ENCODE measurements at places on chromosomes 5 and 9.

- peak; percentile 34 for DNase-seq
These were observed 62.7 kb upstream of the OSMR start for GRCh38 chr5:38783011-38783561.

DNA sequence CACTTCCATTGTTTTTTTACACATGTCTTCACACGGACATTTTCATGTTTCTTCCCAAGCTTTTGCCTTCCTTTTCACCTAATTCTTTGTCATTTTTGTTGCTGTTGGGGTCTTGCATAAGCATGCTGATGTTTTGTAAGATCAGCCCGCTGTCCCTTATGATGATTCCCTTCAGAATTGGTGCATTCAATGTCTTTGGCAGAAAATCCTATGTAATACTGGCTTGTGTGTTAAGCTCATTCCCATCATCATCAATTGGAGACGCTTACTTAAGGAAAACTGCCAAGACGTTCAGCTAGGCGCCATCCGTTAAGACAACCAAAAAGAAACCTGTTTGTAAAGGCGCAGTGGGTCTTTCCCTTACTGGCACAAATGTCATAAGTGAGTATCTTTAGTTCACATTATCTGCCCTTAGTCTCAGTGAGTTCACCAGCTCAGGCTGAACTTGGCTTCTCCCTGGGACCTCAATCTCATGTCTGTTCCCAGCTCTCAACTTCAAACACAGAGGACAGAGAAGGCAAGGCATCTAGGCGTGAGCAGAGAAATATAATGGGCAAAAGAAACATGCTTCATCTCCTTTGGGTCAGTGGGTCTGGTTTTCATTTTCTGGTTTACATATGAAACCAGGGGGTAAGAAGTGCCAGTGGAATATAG, 97.9 kb downstream of the EFNA5 start:
- DNase-seq, result peak; percentile 30

- DNase-seq, result no peak
These were observed 170.1 kb downstream of the GABBR2 start for GRCh38 chr9:98538626-98539031.

DNA sequence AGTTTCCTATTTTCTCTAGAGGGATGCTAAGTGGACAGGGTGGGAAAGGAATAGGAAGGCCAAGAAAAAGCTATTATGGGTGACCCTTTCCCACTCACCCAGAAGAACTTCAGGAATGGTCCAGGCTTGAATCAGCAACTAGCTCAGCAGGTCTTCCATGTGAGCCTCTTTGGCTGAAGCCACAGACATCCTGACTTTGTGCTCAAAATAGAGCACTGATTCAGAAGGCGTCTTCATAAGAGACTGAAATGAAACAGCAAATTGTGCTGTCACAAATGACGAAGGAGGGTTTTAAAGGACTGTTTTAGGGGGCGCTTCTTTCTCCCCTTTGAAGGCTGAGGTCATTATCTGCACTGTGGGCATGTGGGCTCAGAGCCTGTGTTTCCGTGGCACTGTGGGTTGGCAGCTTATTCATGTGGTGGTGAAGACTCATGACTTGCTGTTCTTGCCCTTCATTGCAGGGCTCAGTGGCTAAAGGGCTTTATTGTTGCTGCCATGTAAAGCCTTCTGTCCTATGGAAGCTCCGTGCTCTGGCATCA, 65.8 kb upstream of the NFIL3 start:
- DNase-seq, result no peak

DNA sequence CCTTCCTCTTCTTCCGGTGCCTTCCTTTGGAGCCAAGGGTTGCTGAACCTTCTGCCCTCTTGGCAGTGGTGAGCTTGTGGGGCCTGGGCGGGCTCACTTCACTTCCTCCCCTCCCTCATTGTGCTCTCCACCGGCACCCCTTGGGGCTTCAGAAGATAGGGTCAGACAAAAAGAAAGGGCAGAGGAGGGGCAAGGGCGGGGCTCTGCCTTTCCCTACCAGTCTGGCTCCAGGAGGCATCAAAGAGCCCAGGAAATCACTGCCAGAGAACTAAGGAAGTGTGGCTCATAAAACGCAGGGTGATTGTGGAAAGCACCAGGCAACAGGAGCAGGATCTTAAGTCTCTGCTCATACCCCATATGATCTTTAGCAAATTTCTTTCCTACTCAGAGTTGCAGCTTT, 34.8 kb downstream of the ACOT12 start:
- DNase-seq, result no peak

- DNase-seq, result no peak
These were observed 16.3 kb downstream of the PDGFRB start for GRCh38 chr5:150139334-150139733.

- DNase-seq, result no peak
These were observed 38.7 kb downstream of the JAKMIP2 start for GRCh38 chr5:147743678-147744374.

GRCh38 chr9:114551750-114552685, 35.6 kb upstream of the ATP6V1G1 start:
- DNase-seq, result peak; percentile 48

DNA sequence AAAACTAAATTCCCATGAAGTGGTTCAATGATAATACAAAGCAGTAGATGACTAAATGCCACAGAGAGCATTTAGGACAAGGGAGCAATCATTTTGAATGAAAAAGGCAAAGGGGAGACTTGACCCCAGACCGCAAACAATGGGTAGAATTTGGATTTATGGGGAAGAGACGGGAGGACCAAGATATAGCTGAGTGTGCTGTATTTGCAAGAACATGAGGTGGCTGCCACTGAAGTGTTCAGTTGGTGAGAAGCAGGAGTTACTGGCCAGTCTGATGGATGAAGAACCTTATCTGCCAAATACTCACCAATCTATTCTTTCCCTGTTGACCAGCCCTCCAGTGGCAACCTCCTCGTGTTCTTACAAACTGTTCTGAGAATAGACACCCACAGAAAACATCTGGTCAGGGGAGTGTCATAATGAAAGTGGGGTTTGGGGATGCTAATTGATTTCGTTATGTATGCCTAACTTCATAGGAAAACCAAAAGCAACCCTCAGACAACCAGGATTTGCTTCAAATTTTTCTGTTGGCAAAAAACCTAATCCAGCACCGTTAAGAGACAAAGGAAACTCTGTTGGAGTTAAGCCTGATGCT, 19.8 kb downstream of the TDRD7 start:
- DNase-seq, result no peak

DNA sequence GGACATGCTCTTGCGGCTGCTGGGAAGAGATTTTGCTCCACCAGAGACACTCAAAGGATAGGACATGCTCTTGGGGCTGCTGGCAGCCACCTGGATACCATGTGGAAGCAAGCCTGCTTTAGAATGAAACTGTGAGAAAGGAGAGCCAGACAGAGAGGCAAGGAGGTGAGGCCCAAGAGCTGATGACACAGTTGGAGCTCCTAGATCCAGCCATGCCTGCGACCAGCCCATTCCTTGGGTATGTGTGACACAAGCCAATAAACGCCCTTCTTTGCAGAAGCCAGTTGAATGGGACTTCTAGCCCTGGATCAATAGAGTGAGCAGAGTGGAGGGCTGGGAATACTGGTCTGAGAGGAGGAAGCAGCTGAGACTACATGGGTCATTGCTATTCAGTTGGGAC, 69.6 kb downstream of the SMIM23 start:
- no peak for DNase-seq

GRCh38 chr5:170434966-170435605, 45.9 kb upstream of the KCNMB1 start:
- peak; percentile 75 for DNase-seq

- no peak for DNase-seq
These were observed 90.6 kb downstream of the RALGPS1 start for GRCh38 chr9:127004946-127005769.

GRCh38 chr5:652023-652515, 39.9 kb downstream of the CEP72 start:
- no peak for DNase-seq

DNA sequence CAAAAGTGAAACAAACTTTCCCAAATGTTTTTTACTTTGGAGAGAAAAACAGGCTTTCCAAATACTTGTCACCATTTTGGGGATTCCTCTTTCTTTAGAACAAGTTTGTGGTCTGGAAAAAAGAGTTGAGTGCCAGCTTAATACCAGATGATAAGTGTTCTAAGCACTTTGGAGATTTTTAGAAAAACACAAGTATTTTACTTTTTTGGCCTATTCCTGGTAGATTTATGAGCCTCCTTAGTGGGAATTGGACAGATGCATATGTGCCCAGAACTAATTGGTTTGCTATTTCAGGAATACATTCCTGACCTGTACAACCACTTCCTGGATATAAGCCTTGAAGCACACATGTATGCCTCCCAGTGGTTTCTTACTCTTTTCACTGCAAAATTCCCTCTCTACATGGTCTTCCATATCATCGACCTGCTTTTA, 40.5 kb downstream of the GPR21 start:
- DNase-seq, result no peak

- DNase-seq, result no peak
These were observed 884 bp upstream of the EGFLAM start for GRCh38 chr5:38257308-38258041.

DNA sequence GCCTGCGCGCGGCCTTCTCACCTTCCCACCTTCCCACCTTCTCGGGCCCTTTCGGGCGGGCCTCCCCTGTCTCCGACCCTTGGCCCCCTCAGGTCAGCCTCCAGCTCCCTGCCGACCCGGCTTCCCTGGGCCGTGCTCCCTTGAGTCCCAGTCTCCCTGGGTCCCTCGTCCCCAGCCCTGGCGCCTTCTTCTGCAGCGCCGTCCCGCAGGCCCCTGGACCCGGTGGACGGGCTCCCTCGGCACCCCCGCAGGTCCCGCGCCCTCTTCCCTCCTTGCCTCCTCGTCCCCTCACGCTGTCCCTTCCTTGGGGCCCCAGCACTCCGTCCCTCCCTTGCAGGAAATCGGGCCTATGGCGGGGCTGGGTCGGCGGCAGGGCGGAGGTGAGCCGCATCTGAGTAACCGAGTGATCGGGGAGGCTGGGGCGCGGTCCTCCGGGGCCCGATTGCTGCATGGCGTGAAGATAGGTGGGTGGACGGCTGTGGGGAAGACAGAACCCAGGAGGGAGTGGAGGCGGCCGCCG, 7.6 kb downstream of the ARPC5L start:
- peak; percentile 54 for DNase-seq

DNA sequence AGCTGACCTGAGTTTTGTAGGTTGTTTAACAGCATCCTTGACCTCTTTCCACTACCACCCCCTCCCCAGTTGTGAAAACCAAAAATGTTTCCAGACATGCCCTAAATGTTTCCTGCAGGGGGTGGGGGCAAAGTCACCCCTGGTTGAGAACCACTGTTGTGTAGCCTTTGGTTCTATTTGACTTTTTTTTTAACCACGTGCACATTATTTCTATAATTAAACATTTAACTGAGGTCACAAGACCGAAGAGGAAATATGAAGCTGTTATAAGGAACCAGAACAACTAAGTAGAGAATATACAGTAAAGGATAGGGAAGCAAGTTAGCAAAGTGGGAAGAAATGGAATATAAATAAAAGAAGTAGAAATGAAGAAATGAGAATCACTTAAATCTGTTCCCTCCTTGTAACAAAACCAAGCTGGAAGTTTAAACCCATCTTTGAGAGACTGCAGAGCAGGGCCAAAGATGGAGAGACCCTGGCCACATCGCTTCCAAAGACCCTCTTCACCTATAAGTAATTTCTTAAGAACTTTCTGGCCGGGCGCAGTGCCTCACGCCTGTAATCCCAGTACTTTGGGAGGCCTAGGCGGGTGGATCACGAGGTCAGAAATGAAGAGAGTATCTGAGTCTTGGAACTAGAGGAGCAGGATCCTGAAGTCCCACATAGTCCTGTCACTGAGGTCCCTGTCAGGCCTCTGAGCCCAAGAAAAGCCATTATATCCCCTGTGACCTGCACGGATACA, 14.4 kb downstream of the SIT1 start:
- DNase-seq, result no peak

All from left hindlimb (tissue), 1 donor.